ENCODE measurements at places on chromosomes 1 and 21. TPM values are rescaled to one million over a fixed set of nuclear protein-coding genes. Genes with fewer than 3 reads are reported as not detected.

Gene ZBTB37
- 13.9 TPM for total RNA-seq

DNA sequence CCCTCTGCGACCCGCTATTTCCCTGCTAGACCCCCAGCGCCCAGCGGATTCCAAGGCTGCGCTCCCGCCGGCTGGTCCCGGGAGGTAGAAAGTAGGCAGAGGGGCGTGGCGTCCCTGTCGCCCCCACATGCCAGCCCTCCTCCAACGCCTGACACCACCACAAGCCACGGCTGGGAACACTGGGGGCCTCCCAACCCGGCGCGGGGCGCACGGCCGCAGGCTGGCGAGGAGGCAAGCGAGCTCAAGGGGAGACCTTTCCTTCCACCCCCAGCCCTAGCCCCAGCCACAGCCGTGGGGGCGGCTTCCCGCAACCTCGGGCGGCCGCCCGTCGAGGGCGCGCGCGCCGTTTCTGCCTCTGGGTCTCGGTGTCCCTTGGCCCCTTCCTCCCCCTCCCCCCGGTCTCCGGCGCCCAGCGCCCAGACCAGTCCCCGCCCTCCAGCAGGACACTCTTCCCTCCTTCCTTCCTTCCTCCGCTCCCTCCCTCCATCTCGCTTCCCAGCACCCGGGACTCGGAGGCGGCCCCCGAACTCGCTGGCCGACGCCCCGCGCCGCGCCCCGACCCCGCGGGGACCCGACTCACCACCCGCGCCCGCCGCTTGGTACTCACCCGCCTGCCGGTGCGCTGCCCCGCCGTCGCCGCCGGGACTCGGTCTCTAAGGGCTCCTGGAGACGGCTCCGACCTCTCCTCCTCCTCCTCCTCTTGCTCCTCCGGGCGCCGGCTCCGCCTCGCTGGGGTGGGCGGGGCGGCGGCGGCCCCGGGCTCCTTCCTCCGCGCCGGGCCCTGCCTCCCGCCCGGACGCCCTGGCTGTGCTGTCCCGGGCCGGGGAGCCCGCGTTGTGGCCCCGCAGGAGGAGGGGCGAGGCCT, at the start of gene GNG12:
GNG12 (minus strand) TSS at position 731 of the 865 bp plus-strand sequence. CDS start 125,781 bp downstream, outside the sequence.
- peak; percentile 87 for DNase-seq

DNA sequence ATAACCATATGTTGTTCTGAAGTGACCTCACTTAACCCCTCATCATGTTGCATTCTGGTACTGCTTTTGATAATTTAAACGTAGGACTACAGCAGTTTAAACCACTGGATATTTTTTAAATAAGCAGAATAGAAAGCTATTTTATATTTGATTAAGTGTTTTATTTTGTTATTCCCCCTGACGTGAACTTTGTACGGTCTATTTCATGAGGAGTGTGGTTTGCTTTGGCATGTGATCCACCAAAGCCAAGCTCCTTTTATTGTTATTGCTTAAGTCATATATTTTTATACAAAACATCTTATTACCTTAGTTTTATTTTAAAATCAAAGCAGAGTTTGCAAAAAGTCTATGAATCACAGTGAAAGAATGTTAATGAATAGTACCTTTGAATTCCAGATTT, 101.4 kb upstream of the L1TD1 start:
- no peak for DNase-seq

DNA sequence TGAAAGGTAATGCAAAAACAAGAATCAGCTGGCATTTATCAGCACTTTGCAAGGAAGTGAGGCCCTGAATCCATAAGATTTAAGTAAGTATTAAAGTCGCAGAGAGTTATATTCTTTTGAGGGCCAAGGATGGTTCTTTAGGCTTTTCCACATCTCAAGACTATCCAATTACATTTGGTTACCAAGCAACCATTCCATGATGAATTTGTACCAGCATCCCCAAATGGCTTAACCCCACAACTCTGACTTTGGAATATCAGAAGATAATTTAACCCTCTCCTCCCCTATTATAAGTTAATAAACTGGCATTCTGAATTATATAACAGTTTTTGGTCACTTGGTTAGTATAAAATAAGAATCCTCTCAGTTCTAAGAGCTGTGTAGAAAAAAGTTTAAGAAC, 2.8 kb downstream of the PHTF1 start:
- no peak for DNase-seq

Gene SH2D2A
- total RNA-seq, result 1.2 TPM

DNA sequence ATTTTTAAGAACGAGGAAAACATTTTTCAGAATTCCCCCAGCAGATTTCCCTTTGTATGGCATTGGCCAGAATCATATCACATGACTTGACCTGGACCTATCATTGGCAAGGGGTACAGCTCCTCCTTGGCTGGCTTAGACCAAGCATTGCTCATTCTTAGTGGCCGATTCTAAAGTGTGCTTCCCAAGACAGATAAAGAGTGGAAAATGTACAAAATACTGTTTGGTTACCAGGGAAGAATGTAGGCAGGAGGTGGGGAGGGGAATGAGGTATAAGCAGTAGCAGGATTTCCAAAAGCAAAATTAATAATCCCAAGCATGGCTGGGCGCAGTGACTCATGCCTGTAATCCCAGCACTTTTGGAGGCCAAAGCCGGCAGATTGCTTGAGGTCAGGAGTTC, 75.6 kb upstream of the KRTAP11-1 start:
- DNase-seq, result no peak

Gene ZNF695
- 34.6 TPM for total RNA-seq

Measured in neural progenitor cell (in vitro differentiated cells).